ENCODE measurements at places on chromosomes 3 and 15.

DNA sequence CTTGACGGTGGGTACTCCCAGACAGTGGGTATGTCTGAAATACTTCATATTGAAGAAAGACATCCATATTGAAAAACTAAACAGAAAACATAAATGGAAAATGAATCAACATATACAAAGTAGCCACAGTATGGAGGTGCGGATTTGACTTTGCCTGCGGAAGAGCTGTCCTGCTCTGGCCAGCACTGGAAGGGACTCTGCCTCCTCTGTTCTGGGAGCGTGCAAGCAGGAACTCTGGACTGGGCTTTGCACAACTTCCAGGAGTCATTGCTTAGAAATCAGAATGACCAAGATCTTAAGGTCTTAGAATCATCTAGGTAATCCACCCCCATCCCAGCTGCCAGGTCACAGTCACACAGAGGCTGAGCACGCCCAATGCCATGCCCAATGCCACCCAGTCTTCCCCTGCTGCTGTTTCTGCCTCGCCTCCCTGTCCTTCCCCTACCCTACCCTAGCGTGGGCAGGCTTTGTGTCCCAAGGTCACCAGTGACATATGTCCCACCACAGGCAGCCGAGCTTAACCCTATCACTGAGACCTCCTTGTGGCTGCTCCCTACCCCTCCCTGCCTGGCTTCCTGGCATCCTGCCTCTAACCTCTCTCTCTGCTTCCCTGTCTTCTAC lies 36.3 kb downstream of the CDC25A start:
- DNase-seq = no peak

GRCh38 chr3:7309641-7310102 lies 448.8 kb downstream of the GRM7 start:
- peak; percentile 47 for DNase-seq

GRCh38 chr15:85905751-85906450 lies 111.2 kb upstream of the KLHL25 start:
- no peak for DNase-seq

GRCh38 chr3:107979538-107979937 lies 111.3 kb downstream of the CD47 start:
- no peak for DNase-seq

DNA sequence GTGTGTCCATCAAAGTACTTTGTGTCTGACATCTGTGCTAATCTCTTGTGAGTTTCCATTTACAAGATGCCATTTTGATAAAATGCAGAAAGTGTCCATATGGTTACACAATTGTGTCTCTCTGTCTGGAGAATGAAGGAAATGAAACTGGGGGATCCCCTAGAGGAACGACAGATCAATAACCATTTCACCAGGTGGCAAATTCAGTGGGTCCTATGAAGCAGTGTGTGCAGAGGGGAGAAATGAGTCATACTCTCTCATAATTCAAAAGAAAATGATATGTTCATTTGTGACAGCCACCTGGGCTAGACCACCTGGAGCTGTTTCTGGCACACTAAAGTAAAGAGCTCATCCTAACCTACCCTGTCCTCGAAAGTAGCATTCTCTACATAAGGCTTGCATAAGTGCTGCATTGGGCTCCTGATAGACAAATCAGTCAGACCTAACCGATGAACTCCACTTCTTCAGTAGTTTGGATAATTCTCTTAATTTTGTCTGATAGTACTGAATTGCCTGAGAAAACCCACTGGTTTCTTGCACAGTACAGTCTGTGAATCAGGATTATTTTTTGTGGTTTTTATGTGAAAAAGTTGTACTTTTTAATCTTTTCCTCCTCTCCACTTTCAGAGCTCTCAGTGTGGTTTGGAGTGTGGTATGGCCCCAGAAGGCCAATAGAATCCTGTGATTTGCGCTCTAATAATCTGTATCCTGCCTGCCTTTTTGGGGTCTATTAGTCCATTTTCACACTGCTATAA lies 10.3 kb upstream of the CD47 start:
- DNase-seq = no peak

DNA sequence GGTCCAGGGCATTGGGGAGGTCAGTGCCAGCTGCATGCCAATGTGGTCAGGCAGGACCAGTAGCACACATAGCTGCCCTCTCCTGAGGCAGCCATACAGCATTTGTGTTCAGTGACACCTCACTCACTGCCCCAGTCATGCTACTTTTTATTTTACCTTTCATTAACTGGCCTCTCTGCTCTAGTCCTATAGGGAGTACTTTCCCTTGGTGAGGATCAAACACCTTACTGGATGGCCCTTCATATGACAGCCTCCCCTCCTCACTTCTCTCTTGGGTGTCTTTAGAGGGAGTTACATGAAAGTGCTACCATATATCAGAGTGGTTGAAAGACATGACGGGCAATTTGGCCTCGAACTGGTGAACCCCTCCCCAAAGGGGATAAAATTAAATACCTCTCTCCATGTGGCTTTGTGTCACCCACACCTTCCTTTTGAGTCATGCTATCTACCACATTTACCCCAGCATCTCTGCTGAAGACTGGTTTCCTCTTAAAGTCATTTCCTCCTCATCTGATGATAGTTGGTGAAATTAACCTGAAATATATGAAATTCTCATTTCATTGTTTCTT lies 17.6 kb downstream of the RLBP1 start:
- DNase-seq = no peak

DNA sequence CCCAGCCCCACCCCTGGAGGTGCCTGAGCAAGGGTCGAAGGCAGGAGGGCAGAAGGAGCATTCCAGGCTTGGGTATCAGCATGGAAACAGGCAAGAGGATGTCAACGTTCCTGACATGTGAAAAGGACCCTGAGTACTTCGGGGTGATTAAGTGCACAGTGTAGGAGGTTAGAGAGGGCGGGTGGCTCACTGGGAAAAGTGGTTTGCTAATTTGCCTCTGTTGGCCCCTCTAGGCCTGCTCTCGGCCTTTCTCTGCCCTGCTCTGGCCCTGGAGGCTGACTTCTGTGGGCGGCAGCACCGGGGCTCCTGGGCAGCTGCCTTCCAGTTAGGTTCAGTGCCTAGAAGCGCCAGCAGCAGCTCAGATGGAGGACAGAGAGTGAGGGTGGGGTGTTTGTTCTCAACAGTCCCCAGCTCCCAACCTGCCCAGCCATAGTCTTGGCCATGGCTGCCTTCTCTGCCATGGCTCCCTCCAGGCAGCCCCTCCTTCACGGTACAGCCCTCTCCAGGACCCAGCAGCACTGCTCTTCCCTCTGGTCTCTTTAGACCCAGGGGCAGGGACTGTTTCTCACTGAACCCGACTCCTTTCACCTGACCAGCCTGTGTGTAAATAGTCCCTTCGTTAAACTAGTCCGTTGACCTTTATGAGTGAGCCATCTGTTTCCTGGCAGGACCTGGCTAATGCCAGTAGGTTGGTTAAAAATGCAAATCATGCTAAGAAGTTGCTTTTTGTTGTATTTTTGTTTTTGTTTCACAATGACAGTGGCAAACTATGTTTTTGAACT lies 107.1 kb upstream of the TPM1 start:
- no peak for DNase-seq

GRCh38 chr3:49313896-49314688 lies 25.8 kb downstream of the USP4 start:
- DNase-seq = no peak

GRCh38 chr3:56357266-56357665 lies 111.0 kb downstream of the ERC2 start:
- no peak for DNase-seq

- no peak for DNase-seq
Measured at GRCh38 chr3:55484191-55484689, 2.9 kb downstream of the WNT5A start.

DNA sequence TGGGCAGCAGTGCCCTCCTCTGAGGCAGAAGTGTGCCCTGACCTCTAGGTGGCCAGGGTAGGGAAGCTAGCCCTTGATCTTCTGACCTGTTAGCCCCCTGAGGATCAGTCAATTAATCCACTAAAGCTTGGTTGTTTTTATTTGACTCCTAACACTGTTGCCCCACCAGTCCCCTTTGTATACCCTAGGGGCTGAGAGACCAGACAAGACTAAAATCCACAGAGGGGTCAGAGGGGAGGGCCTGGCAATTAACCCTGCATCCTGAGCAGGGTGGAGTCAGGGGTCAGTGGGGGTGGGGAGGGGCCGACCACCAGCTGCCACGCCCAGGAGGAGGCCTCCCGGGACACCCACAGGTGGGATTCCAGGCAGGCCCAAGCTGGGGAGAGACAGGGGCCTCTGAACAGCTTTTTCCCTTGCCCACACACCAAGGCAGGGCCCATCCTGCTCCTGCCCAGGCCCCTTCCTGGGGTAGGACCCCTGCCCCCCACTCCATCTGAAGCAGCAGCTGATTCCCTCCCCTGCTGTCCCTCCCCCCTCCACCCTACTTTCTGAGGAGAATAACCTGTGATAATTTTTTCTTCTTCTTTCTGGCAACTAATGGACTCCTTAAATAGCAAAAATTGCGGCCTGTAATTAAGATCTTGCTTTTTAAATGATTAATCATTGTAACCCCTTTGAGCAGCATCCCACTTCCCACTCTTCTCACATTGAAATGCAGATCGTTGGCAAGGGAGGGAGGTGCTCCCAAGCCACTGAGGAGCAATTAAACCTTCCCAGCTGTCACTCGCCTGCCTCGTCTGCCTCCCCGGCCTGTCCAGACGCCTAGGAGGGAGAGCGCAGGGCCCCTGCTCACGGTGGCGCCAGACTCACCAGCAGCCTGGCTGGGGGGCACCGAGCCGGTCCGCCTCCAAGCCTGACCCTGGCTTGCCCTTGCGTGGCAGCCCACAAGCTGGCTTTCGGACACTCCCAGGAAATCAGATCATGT lies 51.9 kb downstream of the RHCG start:
- DNase-seq = no peak

DNA sequence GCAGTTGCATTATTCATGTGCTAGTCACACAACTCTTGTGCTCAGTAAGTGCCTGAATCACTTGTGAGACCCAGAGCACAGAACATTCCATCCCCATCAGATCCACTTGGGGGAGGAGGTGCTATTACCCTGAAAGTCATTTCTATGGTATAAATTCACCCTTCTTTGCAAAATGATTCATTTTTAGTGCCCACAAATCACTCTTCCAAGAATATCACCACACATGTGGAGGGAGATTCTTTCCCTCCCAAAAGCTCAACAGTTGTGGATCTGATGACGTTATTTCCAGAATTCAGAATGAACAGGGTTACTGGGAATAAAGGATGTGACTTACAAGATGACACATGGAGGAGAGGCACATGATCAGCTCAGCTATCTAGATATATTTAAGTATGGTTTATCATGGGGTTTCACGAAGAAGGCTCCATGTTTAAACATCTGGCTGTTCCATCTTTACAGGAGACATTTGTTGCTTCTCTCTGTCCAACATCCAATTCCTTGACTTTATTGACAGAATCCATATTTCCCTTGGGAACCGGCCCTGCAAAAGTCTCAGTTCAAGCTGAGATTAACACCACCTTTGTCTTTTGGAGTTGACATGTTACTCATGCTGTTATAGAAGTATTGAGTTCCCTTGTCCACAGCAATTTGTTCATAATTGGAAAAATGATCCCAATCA lies 214.2 kb upstream of the PROK2 start:
- DNase-seq = no peak

DNA sequence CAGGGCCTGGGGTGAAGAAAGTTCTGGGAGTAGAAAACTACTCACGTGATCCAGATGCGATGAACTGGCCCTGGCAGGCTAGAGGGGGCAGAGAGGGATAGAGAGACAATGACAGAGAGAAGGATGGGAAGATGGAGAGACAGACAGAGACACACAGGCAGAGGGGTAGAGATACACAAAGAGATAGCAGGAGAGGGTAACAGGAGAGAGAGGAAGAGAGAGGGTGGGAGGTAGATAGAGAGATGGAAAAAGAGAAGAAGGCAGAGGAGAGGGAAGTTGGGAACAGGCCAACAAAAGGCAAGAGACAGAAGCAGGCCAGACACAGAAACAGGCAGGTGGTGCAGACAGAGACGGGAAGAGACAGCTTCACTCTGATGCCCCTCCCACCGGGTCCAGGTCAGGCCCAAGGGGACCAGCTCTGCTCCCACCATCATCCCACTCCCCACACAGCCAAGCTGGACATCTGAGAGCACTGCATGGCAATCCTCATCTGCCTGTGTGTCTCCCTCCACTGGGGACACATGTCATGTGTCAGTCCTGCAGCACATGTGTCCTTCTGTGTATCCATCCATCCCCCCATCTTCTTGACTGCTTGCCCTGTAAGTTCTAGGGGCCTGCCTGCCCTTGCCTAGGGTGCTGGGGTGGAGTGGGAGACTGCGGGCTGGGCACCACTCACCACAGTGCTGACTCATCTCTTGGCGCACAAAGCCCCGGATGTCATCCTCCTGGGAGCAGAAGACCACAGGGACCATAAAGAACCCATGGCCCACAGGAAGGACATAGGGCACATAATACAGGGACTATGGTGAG lies 2.2 kb upstream of the UCN2 start:
- DNase-seq = no peak

DNA sequence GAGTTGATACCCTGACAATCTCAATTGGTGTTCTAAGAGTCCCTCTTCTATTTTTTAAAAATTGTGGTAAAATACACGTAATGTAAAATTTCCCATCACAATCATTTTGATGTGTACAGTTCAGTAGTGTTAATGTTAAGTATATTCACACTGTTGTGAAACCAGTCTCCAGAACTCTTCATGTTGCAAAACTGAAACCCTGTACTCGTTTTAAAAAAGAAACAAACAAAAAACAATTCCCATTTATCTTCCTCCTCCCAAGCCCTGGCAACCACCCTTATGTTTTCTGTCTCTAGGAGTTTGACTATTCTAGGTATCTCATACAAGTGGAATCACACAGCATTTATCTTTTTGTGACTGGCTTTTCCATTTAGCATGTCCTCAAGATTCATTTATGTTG lies 28.7 kb upstream of the ALPK3 start:
- no peak for DNase-seq

DNA sequence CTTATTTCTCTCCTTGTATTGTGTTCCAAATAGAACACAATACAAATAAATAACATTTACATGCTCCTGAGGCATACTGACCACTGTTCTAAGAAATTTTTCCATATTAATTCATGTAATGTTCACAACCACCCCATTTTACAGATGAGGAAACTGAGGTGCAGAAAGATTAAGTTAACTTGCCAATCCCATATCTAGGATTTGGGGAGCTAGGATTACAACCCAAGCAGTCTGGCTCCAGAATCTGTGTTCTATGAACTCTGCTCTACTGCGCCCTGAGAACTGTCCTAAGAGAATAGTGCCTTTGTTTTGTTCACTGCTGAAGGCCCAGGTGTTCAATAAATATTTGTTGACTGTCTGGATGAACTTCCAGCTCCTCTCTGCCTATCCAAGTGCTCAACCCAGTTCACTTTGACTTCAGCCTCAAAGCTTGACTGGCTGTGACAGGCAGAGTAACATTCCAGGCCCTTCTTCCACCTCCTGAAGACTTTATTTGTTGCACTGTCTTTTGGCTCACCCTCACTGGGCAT lies 3.1 kb downstream of the NEK10 start:
- no peak for DNase-seq

DNA sequence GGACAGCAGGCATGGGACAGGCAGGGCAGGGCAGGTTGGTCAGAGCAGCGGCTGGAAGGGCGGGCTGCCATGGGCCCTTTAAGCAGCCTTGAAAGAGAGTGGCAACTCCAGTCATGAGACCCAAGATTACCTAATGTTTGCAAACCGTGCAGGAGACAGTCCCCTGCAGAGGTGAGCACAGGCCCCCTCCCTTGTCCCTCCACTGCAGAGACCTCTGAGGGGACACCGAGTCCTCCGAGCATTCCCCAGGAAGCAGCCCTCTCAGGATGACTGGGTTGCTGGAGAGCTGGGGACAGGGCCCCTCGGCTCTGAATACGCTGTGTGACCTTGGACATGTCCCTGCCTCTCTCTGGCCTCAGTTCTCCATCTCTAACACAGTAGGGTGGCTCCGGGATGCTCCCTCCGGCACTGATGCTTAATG lies 81.4 kb downstream of the IQSEC1 start:
- DNase-seq = no peak

Data from globus pallidus (tissue), 1 donor.